ENCODE measurements at places on chromosomes 2 and 18.

- DNase-seq, result no peak
Measured at GRCh38 chr2:197925204-197925603, 120.8 kb downstream of the PLCL1 start.

- DNase-seq, result no peak
Measured at GRCh38 chr18:61754039-61754583, 138.7 kb downstream of the RNF152 start.

GRCh38 chr2:99900556-99900955, 241.8 kb downstream of the AFF3 start:
- no peak for DNase-seq

DNA sequence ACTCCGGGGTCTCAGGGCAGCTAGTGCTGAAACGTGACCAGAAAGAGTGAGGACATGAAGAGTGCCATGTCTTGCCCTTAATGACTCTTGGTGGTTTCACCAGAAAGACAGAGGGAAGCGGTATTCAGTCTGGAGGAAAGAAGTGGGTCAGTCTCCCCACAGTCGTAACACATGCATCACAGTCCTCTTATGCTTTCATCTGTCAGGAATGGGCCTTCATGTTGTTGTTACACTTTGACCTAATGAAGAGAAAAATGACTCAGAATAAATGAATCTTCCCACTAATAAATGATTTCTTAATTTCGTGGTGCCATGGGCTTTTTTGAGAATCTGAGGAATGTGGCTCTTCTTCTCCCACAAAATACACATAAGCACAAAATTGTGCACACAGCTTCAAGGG, 103.2 kb downstream of the SLC8A1 start:
- DNase-seq, result no peak

GRCh38 chr2:13522096-13522495, 805.4 kb downstream of the TRIB2 start:
- no peak for DNase-seq

GRCh38 chr18:78521744-78522143, 457.9 kb upstream of the SALL3 start:
- DNase-seq, result no peak

DNA sequence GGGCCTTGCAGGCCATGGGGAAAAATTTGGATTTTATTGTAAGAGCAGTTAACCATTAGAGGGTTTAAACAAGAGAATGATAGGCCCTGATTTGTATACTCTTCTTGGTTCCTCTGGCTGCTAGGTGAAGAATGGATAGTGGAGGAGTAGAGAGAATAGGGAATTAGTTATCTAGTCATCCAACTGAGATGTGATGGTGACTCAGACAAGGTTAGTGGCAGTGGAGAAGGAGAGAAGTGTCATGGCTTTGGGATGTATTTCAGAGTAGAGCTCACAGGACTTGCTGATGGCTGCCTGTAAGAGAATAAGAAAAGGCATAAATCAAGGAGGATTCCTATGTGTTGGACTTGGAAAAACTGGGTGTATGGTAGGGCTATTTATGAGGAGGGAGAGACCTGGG, 169.4 kb downstream of the PLCL1 start:
- DNase-seq, result no peak

GRCh38 chr2:201246280-201246679, 14.1 kb upstream of the CASP8 start:
- DNase-seq, result no peak
